Activated naive CD8-positive, alpha-beta T cell treated with anti-CD3 and anti-CD28 coated beads, Interleukin-2, amount 10 ng/mL, durations not matched to agents 7 days and 5 days (primary cell): ENCODE measurements at places on chromosomes 2 and 18. TPM values are rescaled to one million over a fixed set of nuclear protein-coding genes. Genes with fewer than 3 reads are reported as not detected.

DNA sequence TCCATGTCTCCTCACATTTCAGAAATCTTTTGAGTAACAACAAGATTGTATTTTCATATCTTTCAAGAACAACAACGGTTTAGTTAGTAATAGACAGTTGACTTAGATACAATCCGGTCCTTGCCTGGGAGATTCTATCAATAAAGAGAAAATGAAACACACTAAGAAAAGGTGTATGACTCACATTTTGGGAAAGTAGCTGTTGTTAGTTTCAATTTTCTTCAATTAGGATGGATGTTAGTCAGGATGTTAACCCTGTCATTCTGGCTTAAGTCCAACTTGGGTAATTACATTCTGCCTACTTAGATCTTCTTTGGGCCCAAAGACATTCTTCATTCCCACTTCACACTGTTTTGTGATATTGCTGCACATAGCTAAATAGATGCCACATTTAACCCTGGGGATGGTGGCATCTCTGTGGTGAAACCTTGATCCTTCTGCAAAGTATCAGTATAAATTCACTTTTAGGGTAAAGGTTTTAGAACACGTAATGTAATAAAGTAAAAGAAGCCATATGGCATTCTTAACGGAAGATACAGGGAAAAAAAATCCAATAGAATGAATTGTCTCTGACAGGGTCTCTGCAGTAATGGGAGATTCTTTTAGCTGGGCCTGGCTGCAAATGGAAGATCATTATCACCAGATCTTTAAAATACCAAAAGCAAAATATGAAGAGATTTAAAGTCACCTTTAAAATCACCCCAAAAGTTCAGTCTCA lies 365.5 kb downstream of the FIGN start:
- H3K4me3 ChIP-seq: no peak overlapping the region
- H3K27ac ChIP-seq: no peak overlapping the region
- no peaks in the 10 kb centered on the region for H3K27me3 ChIP-seq
- no peak for DNase-seq

DNA sequence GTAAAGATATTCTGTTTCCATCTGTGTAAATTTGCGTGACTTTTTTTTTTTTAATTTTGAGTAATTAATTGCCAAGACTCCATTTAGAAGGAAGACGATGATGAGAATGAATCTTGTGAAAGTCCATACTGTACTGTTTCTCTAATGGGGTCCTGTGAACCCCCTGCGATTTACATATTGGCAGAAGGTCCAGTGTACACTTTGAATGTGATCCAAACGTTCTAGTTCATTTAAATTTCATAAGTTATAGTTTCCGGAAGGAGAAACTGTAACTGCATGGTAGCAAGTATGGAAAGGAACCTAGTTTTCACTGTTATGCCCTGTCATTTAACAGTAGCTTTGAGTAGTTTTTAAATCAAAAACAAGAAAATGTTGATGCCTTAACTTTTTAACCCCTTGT lies 166.7 kb downstream of the FMNL2 start:
- H3K4me1 ChIP-seq: no peaks in the 10 kb centered on the region
- no peak for DNase-seq
- H3K27ac ChIP-seq: no peak overlapping the region
- peaks cover 3% of the 10 kb centered on the region for H3K27me3 ChIP-seq
- H3K4me3 ChIP-seq: no peak overlapping the region

DNA sequence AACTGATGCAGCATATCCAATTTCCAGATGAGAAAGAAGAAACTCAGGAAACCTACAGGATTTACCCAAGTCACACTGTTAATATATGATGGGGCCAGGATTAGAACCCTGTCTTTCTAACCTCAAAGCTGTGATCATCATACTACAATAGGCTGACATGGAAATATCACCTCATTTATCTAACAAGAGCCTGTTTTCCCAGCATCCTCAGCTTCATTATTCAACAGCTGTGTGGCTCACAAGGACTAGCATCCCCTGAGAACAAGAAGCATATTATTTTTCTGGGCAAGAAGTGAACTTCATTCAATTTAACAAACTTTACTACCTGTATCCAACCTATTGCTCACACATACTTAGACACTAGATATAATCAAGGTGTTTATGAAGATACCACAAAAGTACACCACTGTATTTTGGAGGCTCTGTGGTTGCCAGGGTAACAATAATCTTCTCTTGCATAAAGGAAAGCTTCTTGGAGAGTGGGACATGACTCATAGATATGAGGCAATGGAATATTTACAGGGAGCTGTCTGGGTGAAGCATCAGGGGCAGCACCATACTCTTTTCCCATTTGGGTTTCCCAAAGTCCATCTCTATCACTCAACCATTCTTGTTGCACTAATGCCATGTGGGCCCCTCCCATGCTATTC lies 218.2 kb downstream of the RAD51AP2 start:
- no peak for DNase-seq
- H3K4me3 ChIP-seq: no peak overlapping the region
- H3K4me1 ChIP-seq: no peaks in the 10 kb centered on the region
- no peak overlapping the region for H3K27ac ChIP-seq
- no peaks in the 10 kb centered on the region for H3K36me3 ChIP-seq

DNA sequence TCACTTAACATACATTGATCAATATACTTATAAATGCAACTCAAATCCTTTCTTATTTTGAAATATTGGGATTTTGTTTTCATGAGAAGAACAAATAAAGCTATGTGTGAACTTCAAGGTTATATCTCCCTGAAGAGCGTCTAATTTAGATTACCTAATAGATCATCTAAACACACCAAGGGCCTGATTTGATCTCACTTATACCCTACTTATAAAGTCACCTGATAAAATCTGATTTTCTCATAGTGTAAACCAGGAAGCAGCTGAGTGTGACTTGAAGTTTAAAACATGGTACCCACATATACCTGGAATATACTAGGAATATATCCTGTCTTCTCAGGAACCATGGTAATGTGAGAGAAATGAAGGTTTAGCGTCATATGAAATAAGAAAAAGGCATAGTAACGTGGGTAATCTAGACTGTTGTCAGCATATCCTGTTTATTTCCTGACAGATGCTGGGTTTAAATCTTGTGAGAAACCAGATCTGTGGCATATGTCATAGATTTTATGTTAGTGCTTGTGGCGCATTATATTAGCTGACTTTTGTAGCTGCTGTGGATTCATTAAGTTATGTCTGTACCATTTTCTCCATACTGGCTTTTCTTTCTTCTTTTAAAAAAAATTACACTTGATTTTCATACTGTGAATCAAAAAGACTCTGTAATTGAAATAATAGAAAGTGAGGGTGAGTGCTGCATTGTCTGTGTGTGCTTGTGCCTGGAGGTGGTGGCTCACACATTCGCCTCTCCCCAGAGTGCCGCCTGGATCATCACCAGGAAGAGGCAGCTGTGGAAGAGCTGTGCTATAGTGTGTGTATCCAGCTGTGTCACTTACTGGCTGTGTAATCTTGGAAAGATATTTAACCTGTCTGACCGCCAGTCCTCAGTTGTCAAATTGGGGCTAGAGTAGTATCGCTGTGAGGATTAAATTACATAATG lies 164.0 kb downstream of the MYO3B start:
- no peaks in the 10 kb centered on the region for H3K36me3 ChIP-seq
- DNase-seq: no peak
- H3K4me1 ChIP-seq: peaks cover 24% of the 10 kb centered on the region
- H3K27ac ChIP-seq: no peak overlapping the region
- H3K27me3 ChIP-seq: peaks cover 2% of the 10 kb centered on the region

GRCh38 chr2:237615631-237616249 lies 11.6 kb upstream of the LRRFIP1 start:
- H3K4me1 ChIP-seq: peaks cover 26% of the 10 kb centered on the region
- H3K36me3 ChIP-seq: peaks cover 3% of the 10 kb centered on the region
- DNase-seq: no peak
- H3K27ac ChIP-seq: no peak overlapping the region
- H3K4me3 ChIP-seq: no peak overlapping the region

GRCh38 chr18:78399992-78400503 lies 579.6 kb upstream of the SALL3 start:
- H3K27me3 ChIP-seq: no peaks in the 10 kb centered on the region
- no peaks in the 10 kb centered on the region for H3K4me1 ChIP-seq
- no peak overlapping the region for H3K4me3 ChIP-seq
- no peaks in the 10 kb centered on the region for H3K36me3 ChIP-seq

- H3K27ac ChIP-seq: peak overlapping the region; percentile 73
- peak overlapping the region; percentile 33 for H3K4me3 ChIP-seq
- peaks cover 22% of the 10 kb centered on the region for H3K4me1 ChIP-seq
These were observed 74.4 kb downstream of the MAP3K20 start for GRCh38 chr2:173150087-173150486.

DNA sequence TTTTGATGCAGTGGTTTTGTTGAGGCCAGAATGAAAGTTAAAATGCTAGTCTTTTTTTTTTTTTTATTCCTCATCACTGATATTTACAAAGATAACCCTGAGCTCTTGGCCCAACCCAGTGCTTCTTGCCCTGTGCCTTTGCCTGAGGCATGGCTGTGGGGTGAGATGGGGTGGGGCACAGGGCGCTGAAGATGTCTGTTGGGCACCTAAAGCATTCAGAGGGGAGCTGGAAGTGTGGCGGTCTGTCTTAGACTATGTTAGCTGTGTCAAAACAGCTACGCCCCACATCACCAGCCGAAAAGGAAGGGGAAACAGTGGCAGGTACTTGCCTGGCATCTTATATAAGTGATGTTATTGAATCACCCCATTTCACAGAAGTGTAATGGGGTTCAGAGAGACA lies 20.7 kb downstream of the TOGARAM2 start:
- no peak for DNase-seq
- H3K27me3 ChIP-seq: no peaks in the 10 kb centered on the region
- no peaks in the 10 kb centered on the region for H3K36me3 ChIP-seq
- H3K4me3 ChIP-seq: no peak overlapping the region

GRCh38 chr2:71863396-71863795 lies 284.3 kb downstream of the CYP26B1 start:
- H3K27ac ChIP-seq: no peak overlapping the region
- no peak for DNase-seq
- no peaks in the 10 kb centered on the region for H3K36me3 ChIP-seq
- H3K4me3 ChIP-seq: no peak overlapping the region

- DNase-seq: no peak
- no peaks in the 10 kb centered on the region for H3K27me3 ChIP-seq
- H3K27ac ChIP-seq: no peak overlapping the region
- H3K4me1 ChIP-seq: no peaks in the 10 kb centered on the region
These were observed 419.2 kb downstream of the NR4A2 start for GRCh38 chr2:155913356-155913755.

DNA sequence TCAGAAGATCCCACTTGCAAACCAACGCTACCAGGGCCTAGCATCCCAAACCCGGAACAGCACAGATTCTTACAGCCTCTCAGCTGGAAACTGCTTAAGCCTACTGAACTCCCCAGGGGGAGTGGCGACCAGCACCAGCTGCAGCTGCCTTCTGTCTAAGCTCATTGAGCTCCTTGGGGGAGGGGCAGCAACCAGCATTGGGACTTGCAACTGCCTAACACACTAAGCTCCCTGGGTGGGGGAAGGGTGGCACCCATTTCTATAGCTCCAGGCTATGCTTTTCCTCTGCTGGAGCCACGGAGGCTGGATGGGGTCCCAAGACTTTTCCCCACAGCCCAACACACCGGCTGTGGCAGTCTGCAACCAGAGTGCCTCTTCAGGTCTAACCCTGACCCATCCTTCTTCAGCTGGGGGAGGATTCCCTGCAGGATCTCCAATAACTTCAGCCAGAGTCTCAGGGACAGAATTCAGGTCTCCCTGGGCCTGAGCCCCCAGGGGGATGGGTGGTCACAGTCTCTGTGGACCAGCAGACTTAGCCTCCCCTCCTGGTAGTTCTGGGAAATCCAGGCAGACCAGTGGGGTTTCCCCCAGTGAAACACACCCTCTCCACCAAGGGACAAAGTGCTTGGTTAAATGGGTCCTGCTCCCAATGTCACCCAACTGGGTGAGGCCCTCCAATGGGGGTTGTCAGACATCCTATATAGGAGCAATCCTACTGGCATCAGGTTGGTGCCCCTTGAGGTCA lies 45.9 kb upstream of the ITGA4 start:
- H3K4me1 ChIP-seq: peaks cover 4% of the 10 kb centered on the region
- H3K27ac ChIP-seq: no peak overlapping the region
- H3K36me3 ChIP-seq: peaks cover 32% of the 10 kb centered on the region
- H3K27me3 ChIP-seq: no peaks in the 10 kb centered on the region
- no peak overlapping the region for H3K4me3 ChIP-seq

DNA sequence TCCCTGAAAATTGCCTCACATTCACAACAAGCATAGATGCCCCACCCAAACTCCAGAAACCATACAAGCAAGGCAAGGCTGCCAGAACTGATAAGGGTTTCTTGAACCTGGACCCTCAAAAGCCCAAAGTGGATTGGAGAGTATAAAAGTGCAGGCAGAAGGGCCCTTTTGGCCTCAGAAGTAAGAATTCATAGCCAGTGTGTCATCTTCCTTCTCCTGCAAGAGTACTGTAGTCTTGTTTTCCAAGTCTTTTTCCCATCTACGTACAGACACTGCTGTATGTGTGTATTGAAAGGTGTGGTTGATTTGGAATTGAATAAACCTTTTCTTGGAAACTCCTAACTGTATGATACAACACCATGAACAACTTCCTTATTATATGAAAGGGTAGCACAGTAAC lies 46.8 kb downstream of the ZC3H15 start:
- H3K36me3 ChIP-seq: no peaks in the 10 kb centered on the region
- H3K4me3 ChIP-seq: no peak overlapping the region
- no peak for DNase-seq
- H3K4me1 ChIP-seq: no peaks in the 10 kb centered on the region
- no peak overlapping the region for H3K27ac ChIP-seq

- H3K27me3 ChIP-seq: peaks cover 3% of the 10 kb centered on the region
- peaks cover 22% of the 10 kb centered on the region for H3K4me1 ChIP-seq
- H3K4me3 ChIP-seq: no peak overlapping the region
- H3K36me3 ChIP-seq: peaks cover 10% of the 10 kb centered on the region
- no peak for DNase-seq
- H3K27ac ChIP-seq: no peak overlapping the region
These were observed 17.7 kb upstream of the ACTR3 start for GRCh38 chr2:113872201-113872600.

DNA sequence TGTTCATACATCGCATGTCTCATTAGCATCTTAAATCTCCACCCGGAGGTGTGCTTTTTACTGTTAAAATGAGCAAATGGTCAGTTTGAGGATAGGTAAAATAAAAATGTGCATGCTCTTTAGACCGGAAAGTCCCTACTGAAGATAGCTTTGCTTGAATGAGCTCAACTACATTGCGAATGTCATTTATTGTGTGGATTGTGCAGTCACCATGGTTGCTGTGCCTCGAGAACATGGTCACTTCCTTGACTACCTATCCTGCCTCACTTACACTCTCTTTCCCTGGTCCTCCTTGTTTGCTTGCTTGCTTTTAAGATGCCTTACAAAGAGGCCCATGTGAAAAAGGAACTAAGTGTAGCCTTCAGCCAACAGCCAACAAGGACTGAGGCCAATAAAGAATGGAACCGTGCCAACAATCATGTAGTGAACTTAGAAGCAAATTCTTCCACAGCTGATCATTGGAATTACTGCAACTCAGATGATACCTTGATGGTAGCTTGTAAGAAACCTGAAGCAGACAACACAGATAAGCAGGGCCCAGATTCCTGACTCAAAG lies 72.2 kb upstream of the BARD1 start:
- no peak for DNase-seq

The REG1A gene
- not detected for total RNA-seq

The MAB21L4 gene
- total RNA-seq: not detected

The FIGLA gene
- total RNA-seq: not detected

The OSR1 gene
- total RNA-seq: not detected

The QPCT gene
- 1.1 TPM for total RNA-seq

The TRIM43 gene
- total RNA-seq: not detected

The SULT1C2 gene
- total RNA-seq: not detected

The IL1RL1 gene
- not detected for total RNA-seq

The INPP5D gene
- total RNA-seq: 129 TPM

The THSD7B gene
- not detected for total RNA-seq
